ENCODE measurements at places on chromosomes 7 and 10.

DNA sequence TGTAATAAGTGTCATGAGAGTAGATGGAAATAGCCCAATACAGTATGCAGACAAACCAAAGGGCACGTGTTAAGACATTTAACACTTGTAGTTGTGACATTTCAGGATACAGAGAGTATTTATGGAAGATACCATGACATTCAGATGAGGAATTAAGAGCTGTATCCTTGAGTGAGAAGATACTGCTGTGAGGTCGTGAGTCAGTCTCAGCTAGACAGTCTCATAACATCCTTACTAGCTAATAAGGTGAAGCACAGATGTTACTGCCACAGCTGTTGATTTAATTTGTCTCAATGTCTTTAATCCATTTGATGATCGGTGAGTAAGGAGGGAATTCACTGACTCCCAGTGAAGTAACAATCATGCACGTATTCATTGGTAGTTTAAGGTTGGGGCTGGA, 288.0 kb upstream of the AKR1E2 start:
- DNase-seq, result no peak

GRCh38 chr10:80090121-80090520, 11.7 kb downstream of the TMEM254 start:
- DNase-seq, result no peak

GRCh38 chr10:3347413-3348182, 175.0 kb upstream of the PITRM1 start:
- no peak for DNase-seq

- DNase-seq, result no peak
Measured at GRCh38 chr10:68103261-68103878, 5.9 kb upstream of the MYPN start.

- DNase-seq, result peak; percentile 58
Measured at GRCh38 chr7:130273933-130274255, 7.2 kb downstream of the CPA2 start.

- DNase-seq, result peak; percentile 4
Measured at GRCh38 chr7:38833329-38833728, 75.7 kb downstream of the VPS41 start.

DNA sequence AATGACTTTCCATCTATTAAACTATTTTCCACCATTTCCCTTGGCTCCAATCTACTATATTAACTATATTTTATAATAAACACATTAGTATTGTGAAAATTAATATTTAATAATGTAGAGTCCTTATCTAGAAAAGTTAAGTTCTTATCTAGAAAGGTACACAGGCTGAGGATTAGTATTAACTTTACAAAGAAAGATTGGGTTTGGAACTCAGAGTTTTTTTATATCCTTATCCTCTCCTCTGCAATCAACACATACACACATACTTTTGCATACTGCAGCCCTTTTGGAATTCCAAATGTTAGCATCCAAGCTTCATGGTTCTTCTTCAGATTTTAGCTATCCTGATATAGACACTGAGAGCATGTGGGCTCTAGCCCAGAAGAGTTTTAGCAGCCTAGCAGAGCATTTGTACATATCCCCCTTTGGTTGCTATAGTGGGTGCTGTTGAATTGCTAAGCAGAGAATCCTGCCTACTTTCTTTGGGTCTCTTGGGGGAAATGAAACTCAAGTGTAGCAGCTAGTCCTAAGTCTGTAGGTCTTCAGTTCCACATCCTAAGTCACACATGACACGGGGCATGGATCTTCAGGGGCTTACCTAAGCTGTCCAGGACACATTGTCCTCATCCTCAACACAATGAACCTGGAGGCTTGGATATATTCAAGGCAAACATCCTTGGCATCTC, 874.6 kb downstream of the LRMDA start:
- DNase-seq, result no peak

DNA sequence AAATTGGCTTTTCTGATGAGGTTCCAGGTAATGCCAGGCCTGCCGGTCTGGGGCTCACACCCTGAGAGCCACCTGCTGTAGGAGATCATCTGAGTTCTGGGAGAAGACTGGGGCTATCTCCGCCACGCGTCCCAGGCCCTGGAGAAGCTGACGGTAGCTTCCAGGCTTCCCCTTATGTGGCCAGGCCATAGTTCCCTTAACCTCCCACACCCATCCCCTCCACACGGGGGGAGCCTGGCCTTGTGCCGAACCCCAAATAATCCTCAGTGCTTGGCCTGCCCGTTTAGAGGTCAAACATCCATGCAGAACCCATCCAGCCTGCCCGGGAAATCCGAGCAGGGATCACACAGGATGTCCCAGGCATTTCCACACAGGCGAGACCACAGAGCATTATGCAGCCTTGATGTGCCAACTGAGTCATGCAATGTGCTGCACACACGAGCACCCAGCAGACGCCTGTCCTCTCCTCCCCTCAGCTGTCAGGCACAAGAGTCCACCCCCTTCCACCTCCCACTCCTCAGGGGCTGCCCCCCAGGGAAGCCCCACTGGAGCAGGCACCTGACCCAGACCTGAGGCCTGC, 176.2 kb downstream of the PRKAG2 start:
- no peak for DNase-seq

DNA sequence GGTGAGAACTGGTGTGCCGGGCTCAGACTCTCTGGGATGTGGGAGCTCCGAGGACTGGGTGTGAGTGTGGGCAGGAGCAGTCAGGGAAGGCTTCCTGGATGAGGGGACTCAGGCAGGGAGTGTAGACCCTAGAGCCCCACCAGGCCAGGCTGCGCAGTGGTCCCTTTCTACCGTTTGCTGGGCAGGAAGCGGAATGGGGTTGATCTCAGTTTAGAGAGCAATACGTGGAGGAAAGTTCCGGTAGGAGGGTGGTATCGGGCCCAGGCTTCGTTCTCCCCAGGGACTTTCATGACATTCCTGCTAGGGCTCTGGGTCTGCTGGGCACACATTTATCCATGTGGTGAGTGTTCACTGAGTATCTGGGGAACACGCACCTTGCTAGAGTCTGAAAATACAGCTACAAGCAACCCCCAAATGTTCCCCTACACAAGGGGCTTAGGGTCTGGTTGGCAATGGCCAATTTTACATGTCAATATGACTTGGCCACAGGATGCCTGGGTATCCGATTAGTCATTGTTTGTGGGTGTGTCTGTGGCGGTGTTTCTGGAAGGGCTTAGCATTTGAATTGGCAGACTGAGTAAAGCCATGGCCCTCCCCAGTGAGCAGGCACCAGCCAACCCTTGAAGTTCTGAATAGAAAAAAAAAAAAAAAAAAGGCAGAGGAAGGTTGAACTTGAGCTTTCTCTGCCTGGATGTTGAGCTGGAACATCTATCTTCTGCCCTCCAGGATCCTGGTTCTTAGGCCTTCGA, 20.8 kb downstream of the GHRHR start:
- peak; percentile 83 for DNase-seq

- no peak for DNase-seq
Measured at GRCh38 chr10:127945341-127945758, 38.4 kb downstream of the PTPRE start.

GRCh38 chr7:114539575-114539974, 125.0 kb downstream of the FOXP2 start:
- DNase-seq, result peak; percentile 28

- peak; percentile 68 for DNase-seq
Measured at GRCh38 chr7:34158368-34159153, 253.2 kb downstream of the BMPER start.

DNA sequence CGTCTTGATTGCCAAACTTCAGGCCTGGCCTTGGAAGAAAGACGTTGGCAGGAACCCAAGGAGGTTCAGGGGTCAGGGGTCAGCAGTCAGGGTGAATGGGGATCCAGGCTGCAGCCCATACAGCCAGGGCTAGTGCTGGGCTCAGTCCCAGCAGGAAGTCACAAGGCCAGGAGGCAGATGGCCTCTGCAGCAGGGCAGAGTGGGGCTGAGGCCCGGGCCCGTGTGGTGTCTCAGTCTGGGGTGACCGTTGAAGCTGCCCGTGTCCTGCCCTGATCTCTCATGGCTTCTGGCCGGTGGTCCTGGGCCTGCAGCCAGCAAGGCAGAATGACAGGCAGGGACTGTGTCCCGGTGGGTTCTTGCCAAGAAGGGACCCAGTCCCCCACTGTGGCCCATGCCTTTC, 26.6 kb upstream of the PURB start:
- no peak for DNase-seq

GRCh38 chr10:7315906-7316305, 94.9 kb downstream of the SFMBT2 start:
- DNase-seq, result no peak

DNA sequence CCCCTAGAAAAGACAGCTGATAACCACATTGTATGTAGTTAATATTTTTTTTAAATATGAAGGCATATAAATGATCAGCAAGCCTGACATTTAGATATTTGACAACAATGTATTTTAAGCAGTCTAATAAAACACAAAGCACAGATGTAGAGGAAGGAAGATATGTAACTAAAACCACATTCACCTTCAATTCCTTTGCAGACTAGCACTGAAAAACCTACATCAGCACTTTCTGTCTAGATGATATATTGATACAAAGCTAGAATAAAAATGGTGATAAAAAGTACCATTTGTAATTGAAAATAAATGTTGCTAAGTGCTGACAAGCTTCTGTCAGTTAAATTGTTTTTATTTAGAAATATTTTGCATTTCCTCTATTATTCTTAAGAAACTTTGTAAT, 153.6 kb downstream of the IMMP2L start:
- no peak for DNase-seq

DNA sequence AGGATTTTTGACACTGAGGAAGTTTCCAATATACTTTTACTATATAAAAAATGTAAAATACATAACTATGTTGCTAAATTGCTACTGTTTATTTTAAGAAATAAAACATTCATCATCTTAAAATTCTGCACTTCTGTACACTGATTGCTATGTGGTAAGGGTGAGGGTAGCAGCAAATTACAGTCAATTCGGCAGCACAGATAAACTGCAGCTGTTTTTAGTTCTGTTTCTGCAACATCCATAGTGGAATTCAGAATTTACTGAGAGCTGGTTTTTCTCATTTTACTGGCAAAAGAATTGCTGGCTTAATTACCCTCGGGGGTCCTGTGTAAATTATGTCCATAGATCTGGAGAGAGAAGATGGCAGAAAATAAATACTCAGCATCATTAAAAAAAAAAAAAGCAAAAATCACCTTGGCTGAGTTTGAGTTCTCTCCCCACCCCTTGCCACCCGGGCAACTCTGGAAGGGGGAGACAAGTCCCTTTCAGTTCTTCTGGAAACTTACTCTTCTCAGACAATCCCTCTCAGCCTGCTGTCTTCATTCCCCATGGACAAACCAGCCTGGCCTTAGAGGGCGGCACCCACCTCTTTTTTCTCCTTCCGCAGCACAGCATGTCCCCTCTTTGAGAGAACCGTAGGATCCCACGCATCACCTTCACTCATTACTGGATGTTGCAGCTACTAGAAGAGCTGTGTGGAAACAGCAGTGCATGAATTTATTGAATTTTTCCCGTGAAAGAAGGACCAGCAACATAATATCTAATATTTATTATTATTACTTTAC, 501.1 kb upstream of the CELF2 start:
- no peak for DNase-seq

GRCh38 chr10:33465747-33466146, 131.3 kb upstream of the NRP1 start:
- DNase-seq, result no peak

DNA sequence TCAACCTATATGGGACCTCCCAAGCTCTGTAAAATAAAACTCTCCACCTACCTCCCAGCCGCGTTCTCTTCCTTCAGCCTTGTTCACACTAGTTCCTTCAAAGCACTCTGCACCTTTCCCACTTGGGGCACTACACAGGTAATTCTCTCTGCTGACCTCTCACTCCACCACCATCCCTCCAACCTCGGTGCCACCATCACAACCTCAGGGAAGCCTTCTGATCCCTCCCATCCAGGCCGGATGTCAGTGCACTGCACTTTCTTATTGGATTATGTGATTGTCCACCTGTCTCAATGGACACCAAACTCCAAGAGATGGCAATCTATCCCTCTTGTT, 7.0 kb downstream of the LARP4B start:
- peak; percentile 51 for DNase-seq

DNA sequence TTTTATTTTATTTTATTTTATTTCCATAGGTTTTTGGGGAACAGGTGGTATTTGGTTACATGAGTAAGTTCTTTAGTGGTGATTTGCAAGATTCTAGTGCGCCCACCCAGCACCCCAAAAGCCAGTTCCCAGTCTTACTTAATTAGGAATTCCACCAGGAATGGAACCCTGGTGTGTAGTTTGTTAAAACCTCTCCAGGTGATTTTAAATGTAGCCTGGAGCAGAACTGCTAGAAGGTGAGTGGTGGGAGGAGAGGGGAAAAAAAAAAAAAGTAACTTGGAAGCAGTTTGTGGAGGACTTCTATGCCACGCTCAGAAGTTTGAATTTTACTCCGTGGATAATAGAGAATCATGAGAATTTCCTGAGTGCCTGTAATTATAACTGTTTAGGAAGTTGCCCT, 5.5 kb upstream of the TEX47 start:
- DNase-seq, result peak; percentile 7

DNA sequence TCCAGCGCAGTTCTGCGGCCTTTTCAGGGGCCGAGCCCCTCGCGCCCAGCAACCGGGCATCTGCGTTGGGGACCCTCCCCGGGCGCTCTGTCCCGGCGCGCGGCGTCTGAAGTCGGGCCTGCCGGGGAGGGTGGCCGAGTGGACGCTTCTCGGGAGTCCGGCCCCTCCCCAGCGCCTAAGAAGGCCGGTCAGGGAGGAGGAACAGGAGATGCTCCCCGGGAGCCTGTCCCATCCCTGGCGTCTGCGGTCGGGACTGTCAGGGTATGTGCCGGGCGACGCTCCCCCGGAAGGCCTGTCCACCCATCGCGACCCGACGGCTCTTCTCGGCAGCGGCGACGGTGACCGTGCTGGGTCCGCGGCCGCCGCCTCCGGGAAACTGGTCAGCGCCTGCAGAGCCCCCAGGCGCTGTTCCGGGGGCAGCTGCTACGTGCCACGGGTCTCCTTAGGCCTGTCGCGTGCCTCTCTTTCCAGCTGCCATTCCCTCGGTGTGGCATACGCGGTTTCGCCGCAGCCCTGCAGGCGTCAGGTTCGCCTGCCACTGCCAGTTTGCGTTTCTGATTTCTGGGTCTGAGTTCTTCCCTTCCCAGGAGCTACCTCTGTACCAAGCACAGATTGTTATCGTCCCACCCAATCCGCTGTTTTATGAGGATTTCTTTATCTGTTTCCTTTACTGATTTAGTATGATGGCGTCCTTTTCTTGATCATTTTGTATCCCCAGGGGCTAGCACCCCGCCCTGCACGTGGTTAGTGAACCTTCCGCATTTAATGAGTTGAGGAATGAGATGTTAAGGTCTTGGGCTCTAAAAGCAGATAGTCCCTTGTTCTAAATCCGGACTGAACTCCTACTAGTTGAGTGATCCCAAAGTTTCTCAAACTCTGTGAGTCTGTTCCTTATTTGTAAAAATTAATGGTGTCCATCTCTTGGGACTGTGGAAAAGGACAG, 782 bp downstream of the IFIT5 start:
- peak; percentile 69 for DNase-seq

GRCh38 chr7:52297128-52297527, 738.3 kb upstream of the POM121L12 start:
- no peak for DNase-seq

- no peak for DNase-seq
Measured at GRCh38 chr7:16317406-16317805, 103.9 kb downstream of the CRPPA start.
